Activated CD4-positive, alpha-beta T cell treated with anti-CD3 and anti-CD28 coated beads for 24 hours (primary cell): ENCODE measurements at places on chromosomes 6 and 20.

DNA sequence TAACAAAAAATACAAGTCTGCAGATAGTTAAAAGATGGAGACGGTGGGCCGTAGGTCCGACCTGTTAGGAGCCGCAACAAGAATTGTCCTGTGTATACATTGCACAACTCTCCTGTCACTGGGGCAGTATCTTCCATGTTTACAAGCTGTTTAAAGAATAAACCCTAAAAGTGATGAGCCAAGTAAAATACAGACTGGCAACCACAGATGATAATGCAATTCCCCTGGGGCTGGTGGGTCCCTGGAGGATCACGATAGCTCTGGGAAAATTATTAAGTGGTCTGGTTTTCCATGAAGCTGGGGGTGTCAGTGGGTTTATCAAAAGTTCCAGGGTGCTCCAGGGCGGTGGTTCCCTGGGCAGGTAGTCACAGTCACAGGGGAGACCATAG is 8.1 kb upstream of the FAM50B start:
- no peak for DNase-seq

- DNase-seq = no peak
Observed at GRCh38 chr6:11276911-11277274, 44.4 kb upstream of the NEDD9 start.

DNA sequence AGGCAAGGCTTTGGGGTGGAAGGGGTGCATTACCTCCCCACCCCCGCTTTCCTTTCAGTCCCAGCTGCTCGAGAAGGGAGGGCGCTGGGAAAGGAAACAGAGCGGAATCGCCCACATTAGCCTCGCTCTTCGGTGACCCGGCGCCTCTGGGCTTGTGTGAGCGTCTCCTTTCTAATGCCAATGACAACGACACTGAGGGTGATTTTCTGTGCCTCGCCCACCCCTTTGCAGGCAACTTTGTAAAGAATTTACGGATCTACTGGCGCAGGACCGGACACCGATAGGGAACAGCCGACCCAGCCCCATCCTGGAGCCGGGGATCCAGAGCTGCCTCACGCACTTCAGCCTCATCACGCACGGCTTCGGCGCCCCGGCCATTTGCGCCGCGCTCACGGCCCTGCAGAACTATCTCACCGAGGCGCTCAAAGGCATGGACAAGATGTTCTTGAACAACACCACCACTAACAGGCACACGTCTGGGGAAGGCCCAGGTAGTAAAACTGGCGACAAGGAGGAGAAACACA is 24.3 kb downstream of the TFAP2B start:
- DNase-seq = no peak

- DNase-seq = no peak
Observed at GRCh38 chr6:7512320-7512719, 29.2 kb upstream of the DSP start.

GRCh38 chr6:20217891-20218290 is 5.6 kb upstream of the MBOAT1 start:
- no peak for DNase-seq

DNA sequence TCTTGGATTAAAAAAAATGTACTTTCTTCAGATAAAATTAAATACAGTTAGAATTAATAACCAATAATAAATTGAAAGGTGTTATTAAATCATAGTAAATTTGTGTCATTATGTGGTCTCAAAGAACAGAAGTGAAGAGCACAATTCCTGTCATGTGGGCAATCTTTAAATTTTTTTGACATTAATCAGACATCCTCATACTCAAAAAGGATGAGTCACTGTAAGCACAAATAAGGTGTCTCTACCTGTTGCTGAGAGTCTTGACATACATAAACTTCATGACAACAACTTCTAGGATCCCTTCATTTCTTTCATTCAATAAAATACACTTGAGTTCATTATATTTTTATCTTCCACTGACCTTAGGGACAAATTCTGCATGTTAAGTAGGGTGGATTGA is 76.1 kb downstream of the SLC22A3 start:
- no peak for DNase-seq

- no peak for DNase-seq
Observed at GRCh38 chr6:34447910-34448309, 18.0 kb upstream of the PACSIN1 start.
